ENCODE measurements at places on chromosomes 7 and 10. TPM values are rescaled to one million over a fixed set of nuclear protein-coding genes. Genes with fewer than 3 reads are reported as not detected.

The OPN1SW gene
- total RNA-seq, result not detected

- H3K36me3 ChIP-seq, result no peaks in the 10 kb centered on the region
- DNase-seq, result no peak
- peaks cover 59% of the 10 kb centered on the region for H3K4me1 ChIP-seq
These were observed 11.4 kb downstream of the KDM7A start for GRCh38 chr7:140165422-140165821.

DNA sequence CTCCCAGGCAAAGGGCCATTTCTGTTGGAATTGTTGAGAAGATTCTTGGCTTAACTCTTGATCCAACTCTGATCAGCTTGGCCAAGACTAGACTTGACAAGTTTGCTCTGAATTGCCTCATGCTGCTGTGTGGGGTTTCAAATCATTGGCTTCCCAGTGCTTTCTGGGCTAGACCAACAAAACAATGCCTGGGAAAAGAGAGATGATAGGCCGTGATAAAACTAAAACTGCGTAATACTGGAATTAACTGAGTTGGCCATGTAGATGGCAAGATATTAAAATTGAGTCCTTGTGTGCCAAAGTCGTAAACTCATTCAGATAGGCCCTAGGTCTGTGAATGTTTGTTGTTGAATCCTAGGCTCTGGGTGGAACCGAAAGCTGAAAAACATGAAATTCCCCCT is 222.6 kb downstream of the MGMT start:
- no peak for DNase-seq
- peaks cover 22% of the 10 kb centered on the region for H3K4me1 ChIP-seq
- no peaks in the 10 kb centered on the region for H3K27me3 ChIP-seq
- H3K4me3 ChIP-seq, result no peak overlapping the region
- H3K36me3 ChIP-seq, result no peaks in the 10 kb centered on the region

DNA sequence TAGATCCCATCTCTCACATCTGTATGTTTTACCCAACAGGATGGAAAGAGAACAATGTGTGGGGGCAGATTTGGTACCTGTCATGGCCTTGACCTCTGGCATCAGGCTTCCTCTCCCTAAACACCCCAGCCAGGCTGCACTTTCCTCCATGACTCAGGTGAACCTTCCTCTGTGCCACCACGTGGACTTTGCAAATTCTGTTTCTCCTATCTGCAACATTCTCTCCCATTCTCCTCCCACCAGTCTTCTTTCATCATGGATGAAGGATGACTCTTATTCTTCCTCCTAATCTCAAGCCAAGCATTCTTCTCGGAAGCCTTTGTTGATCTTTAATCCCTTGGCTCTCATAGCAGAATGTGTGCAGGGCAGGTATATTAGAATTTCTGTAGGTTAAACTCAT is 355.4 kb downstream of the KCNMA1 start:
- no peaks in the 10 kb centered on the region for H3K36me3 ChIP-seq
- H3K27ac ChIP-seq, result no peak overlapping the region
- no peak overlapping the region for H3K4me3 ChIP-seq
- H3K27me3 ChIP-seq, result no peaks in the 10 kb centered on the region
- no peak for DNase-seq
- H3K4me1 ChIP-seq, result peaks cover 43% of the 10 kb centered on the region

GRCh38 chr10:78703593-78703992 is 365.2 kb upstream of the ZMIZ1 start:
- peaks cover 10% of the 10 kb centered on the region for H3K4me1 ChIP-seq
- H3K27ac ChIP-seq, result no peak overlapping the region
- H3K27me3 ChIP-seq, result no peaks in the 10 kb centered on the region

DNA sequence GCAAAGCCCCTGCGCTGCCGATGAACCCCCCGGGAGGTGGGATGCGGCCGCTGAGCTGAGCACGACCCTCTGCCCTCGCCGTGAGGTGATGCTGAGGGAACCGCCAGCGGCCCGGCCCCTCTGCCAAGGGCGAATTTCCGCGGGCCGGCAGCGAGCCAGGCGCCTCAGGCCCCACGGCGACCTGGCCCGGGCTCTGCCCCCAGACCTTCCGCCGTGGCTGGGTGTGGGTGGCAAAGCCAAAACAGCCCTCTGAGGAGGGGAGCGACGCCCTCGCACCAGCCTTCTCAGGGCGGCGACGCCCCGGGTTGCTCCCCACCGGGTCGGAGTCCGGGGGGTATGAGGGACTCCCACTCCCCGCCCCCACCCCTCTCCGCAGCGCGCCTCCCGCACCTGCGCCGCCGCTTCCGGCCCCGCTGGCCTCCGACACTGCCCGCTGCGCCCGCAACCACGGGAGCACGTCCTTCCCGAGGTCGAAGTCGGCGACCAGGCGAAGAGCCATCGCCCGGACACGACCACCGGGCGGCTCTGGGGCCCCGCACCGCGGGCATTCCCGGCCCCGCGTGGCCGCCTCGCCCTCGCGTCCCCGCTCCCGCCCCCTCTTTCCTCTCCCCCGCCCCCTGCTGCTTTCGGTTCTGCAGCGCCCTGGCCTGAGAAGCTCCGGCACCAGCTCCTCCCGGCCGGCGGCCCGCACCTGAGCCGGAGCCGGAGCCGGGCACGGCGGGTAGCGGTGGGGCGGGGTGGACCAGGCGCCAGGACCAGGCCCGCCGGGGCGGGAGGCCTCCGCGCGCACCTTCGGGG is at the start of gene GSAP:
GSAP (minus strand) TSS at position 527 of the 798 bp plus-strand sequence; CDS start at position 499, 28 bp downstream.
- no peak for DNase-seq
- peaks cover 28% of the 10 kb centered on the region for H3K4me1 ChIP-seq
- no peaks in the 10 kb centered on the region for H3K27me3 ChIP-seq
- no peaks in the 10 kb centered on the region for H3K36me3 ChIP-seq
- H3K4me3 ChIP-seq, result peak within 1 kb of the TSS; percentile 82

GRCh38 chr10:88986549-88987242 is 3.9 kb upstream of the FAS start:
- no peaks in the 10 kb centered on the region for H3K27me3 ChIP-seq
- H3K4me1 ChIP-seq, result peaks cover 77% of the 10 kb centered on the region
- H3K36me3 ChIP-seq, result no peaks in the 10 kb centered on the region
- H3K27ac ChIP-seq, result peak overlapping the region; percentile 49
- no peak overlapping the region for H3K4me3 ChIP-seq

- no peak overlapping the region for H3K4me3 ChIP-seq
- peaks cover 9% of the 10 kb centered on the region for H3K36me3 ChIP-seq
- no peak for DNase-seq
- no peaks in the 10 kb centered on the region for H3K4me1 ChIP-seq
These were observed 39.6 kb upstream of the ATP6V0A4 start for GRCh38 chr7:138837627-138838026.

DNA sequence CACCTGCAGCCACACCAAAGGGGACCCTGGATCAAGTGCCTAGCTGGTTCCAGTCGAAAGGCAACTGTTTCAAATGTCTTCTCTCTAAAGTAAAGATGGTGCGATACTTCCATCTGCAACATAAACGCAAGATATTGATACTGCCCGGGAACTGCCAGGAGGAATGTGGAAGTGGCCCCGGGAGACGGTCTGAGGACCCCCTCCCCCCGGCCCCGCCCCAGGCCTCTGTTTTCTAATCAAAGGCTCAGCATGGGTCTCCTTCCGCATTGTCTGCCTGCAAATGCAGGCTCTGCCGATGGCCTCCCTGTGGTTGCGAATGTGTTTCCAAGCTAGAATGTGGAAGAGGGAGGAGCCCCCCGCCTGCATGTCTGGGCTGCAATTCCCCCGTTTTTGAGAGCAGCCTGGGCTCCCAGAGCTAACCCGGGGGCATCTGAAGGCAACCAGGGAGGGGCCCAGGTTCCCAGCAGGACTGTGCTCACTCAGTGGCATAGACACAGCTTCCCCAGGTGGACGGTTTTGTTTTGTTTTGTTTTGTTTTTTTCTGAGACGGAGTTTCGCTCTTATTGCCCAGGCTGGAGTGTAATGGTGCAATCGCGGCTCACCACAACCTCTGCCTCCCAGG is 223.9 kb upstream of the PPP2R2D start:
- H3K4me3 ChIP-seq, result no peak overlapping the region
- peaks cover 53% of the 10 kb centered on the region for H3K27me3 ChIP-seq
- H3K4me1 ChIP-seq, result no peaks in the 10 kb centered on the region
- no peak for DNase-seq
- H3K36me3 ChIP-seq, result no peaks in the 10 kb centered on the region
